ENCODE measurements at places on chromosomes 6 and 20.

- DNase-seq = no peak
Measured at GRCh38 chr6:144715344-144715743, 430.2 kb downstream of the UTRN start.

DNA sequence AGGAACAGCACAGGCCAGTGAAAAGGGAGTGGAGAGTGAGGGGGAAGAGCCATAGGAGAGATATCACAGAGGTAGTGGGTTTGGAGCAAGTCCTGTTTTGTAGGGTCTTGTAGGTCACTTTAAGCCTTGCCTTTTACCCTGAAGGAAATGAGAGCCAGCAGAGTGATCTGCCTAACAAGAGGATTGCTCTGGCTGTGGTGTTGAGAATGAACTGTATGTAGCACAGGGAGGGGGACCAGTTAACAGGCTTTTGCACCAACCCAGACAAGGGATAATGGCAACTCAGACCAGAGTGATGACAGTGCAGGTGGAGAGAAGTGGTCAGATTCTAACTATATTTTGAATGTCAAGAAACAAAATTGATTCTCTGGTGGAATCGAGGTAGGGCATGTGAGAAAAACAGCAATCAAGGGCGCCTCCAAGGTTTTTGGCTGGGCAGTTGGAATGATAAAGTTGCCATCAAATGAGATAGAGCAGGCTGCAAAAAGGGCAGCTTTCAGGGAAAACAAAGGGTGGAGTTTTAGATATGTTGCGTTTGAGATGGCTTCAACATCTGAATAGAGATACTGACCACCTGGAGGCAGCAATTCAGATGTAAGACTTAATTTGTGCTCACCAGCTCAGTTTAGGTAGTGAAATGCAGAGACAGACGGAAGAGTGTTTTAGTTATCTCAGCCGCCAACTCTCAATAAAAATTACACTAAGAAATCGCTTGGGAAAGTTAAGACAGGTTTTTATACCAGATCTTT, 134.4 kb upstream of the BTBD3 start:
- DNase-seq = no peak

DNA sequence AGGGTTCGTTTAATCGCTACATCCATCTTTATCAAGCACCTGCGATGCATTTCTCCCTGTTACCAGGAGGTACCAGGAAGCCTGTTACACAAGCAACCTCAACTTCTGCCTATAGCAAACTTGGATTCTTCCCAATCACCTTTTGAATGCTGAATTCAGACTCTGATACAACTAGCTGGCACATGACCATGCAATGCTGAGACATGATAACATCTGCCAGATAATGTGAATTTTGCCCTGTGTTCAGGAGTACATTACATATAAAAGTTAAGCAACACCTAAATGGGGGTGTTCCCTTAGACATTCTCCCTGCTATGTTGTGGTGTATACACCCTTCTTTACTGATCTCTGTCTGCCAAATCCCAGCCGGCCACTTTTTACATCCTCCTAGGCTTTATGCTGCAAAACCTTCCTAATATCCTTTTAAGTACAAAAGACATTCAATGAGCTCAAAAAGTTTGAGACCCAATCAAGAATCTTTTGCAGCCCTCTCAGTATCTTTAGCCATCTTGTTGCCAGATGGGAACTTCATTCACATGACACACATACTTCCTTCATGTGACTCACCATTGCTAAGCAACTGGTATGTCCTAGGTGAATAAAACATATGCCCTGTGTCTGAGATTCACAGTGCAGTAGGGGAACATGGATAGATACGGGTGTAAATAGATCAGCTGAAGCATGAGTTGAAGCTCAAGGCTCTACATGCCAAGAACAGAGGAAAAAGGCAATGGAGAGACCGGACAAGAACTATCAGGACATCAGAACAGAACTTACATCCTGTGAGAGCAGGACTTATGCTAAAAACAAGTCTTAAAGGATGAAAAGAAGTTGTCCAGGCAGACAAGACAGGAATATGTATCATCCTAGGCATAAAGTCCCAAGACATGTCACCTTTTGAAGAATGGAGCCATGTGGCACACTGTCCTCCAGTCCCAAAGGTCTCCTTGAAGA, 84.3 kb downstream of the ZHX3 start:
- peak; percentile 92 for DNase-seq

- DNase-seq = no peak
Measured at GRCh38 chr20:4740774-4741431, 19.2 kb downstream of the PRND start.

- peak; percentile 57 for DNase-seq
Measured at GRCh38 chr6:47097092-47097945, 55.2 kb upstream of the ADGRF1 start.

DNA sequence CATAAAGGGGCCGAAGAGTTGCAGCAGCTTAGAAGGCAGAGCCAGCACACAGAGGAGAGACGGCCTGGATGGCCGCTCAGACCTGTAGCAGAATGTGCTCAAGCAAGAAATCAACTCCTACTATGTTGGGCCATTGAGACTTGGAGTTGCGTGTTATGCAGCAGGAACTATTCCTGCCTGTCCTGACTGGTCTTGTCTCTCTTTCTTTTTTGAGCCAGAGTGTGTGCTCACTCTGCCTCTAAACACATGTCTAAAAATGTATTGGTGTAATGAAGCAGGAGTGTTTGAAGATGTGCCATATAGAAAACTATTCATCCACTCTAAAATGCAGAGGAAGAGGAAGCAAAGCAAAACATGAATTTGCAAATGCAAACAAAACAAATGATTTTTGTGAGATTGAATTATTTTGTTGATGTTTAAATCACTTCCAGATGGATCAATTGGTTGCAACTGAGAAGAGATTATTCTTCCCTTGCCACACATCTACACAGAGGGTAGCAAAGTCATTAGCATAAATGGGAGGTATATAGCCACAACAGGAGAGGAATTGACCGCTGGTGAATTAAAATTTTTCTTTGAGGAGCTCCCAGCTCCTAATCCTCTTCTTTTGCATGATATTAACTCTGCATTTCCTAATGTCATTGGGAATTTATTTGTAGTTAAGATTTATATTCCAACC, 20.4 kb upstream of the SYNJ2 start:
- DNase-seq = no peak

DNA sequence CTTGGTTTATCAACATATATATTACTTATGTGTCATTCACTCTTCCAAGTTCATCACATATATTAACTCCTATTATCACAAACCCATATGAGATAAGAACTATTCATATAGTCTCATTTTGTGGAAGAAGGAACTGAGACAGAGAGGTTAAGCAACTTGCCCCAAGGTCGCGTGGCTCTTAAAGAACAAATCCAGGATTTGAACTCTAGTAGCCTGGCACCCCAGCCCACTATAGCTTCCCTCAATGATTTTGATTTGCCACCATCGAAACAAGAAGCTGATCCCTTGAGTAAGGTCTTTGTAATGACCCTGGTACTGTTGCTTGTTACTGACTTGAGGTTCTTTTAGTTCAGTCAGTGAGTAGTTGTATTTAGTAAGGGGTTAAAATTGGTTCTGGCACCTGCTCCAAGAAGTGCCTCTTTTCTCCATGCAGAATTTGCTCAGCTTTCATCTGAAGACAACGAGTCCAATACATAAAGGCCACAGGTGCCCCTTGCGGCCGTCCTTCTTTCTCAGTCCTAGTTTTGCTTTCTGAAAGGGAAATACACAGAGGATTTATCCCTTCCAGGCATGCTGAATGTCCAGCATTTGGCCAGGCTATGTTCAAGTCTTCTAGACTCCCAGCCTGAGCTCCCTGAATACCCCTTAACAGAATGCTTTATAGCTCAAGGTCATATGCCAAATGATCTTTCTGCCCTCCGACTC, 253.0 kb downstream of the TBC1D7 start:
- no peak for DNase-seq

- no peak for DNase-seq
Measured at GRCh38 chr6:1604158-1605003, 5.3 kb upstream of the FOXC1 start.

- no peak for DNase-seq
Measured at GRCh38 chr6:136737374-136737844, 54.9 kb downstream of the MAP3K5 start.

DNA sequence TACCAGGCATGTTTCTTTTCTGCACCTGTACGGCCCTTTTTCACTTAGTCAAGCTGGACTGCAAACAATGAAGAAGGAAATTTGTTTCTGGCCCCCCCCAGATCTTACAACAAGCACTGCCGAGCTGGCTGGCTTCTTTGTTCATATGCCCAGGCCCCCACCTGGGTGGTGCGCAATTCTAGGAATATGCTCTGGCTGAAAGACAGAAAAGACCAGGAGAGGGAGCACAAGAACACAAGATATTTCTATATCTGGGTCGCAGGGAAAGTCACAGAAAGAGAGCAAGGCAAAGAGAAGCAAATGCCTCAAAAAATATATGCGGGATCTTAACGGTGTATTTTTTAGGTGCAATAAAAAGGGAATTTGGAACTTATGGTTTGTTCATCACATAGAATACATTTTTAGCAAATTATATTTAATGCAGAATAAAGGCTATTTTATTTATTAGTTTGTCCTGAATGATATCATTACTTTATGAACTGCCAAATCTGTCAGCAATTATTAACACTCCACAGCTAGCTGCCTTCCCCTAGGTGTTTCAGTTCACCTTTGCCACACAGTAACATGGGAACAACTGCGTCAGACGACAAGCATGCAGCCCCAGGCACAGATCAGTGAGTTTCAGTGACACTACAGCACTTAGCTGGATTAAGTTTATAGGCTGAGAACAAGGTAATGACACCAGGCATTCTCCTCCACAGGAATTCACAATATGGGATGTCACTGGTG, 76.5 kb downstream of the GJA10 start:
- DNase-seq = peak; percentile 48

GRCh38 chr6:26613689-26614683, 17.2 kb downstream of the ABT1 start:
- DNase-seq = no peak

- DNase-seq = no peak
Measured at GRCh38 chr6:106496823-106497222, 132.5 kb downstream of the RTN4IP1 start.

DNA sequence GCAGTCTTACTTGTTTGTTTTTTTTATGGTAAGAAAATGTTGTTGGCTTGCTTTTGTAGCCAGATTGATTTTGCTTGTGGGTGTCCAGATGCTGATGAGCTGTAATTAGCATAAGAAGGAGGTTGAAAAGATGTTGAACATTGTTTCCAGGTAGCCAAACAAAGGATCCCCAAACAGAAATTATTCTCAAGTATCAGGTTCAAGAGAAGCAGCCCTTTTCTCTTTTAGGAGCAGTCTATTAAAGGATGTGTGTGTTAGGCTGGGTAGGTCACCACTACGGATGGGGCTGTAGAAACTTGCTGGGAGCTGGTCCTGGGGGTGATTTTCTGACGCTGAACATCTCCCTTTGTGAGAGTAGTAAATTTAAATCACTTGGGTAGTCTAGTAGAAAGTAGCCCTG, 86.9 kb upstream of the VSTM2L start:
- DNase-seq = no peak

GRCh38 chr20:36474563-36474962, 66.8 kb upstream of the MYL9 start:
- no peak for DNase-seq

GRCh38 chr20:61518424-61518951, 266.4 kb downstream of the CDH4 start:
- DNase-seq = no peak

DNA sequence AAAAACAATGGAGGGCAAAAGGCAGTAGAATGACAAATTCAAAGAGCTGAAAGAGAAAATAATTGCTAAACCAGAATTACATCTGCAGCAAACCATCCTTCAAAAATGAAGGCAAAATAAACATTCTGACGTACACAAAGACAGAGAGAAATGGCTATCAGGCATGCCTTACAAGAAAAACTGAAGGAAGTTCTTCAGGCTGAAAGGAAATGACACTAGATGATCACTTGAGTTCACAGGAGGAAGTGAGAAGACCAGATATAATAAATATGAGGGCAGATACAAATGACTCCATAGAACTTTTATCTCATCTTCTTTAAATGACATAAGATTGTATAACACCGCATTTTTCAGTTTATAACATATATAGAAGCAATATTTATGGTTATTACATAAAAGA, 30.0 kb downstream of the DZANK1 start:
- DNase-seq = no peak

DNA sequence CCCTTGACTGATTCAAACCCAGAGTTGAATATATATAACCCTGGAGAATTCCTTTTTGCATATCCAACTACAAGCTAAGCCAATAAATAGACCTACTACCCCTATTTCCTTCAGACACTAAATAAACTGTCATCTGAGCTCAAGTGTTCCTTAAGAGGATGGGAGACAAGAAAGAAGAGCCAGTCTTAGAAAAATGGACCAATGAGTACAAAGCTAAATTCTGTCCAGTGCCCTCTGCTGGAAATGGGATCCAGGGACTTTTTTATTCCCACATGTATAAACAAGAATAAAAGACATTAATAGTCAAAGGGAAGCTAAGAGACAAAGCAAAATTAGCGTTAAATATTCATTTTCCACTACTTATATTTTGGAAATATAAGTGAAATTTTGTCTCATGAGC, 4.8 kb downstream of the PPP1R10 start:
- DNase-seq = peak; percentile 23

Measured in astrocyte (in vitro differentiated cells and primary cell).